Fibroblast of skin of scalp (primary cell): ENCODE measurements at places on chromosomes 2 and 18.
A peak's percentile ranks its signal among the peaks of the same experiment; 100 is the strongest.

DNA sequence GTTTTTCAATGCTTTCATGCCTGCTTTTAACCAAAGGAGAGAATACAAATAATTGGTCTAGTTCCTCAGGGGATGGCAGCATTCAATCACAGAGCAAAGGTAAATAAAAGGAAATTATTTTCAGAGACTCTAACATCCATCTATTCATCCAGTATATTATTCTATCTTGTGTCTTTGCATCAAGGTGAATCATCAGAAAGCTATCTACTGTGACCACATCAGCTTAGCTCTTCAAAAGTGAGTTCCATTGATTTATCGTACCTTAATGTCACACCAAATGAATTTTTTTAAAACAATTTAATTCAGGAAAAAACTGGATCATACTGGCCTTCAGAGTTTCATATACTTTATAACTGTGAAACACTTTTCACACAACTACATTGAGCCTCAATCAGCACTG is 66.1 kb downstream of the CHN1 start:
- DNase-seq = peak; percentile 67

- DNase-seq = no peak
Measured at GRCh38 chr2:134287323-134287722, 33.5 kb downstream of the MGAT5 start.

DNA sequence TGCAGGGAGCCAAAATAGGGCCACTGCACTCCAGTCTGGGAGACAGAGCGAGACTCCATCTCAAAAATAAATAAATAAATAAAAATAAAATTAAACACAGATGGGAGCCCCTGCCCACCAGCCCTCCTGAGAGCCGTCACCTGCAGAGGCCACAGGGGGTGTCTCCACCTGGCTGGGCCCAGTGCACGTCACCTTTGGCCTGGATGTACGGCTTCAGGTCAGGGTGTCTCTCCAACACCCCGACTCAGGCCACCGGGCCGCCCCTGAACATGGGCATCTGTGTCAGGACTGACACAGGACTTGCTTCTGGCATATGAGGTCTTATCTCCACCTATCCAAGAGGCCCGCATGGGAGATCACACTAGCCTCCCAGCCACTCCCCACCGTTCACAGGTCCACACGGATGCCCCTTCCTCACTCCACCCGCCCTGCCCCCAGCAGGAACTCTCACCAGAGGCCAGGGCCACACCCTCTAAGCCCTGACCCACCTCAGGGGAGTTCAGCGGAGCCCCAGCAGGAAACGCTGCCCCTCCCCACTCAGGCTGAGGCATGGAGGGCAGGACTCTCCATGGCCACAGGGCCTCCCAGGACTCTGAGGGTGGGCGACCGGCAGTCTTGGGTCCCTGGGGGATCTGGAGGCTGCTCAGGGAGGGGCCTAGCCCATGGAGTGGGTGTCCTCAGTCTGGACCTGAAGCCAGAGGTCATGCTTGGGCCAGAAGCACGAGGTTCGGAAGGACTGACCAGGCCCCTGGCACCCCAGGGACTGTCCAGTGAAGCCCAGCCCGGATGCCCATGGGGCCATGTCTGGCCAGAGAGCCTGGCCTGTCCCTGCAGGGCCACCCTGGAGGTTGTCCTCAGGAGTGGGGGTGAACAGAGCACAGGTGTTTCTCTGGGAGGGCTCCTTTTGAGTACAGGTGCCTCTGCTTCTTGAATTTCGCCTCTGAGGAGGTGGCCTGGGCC is 1.6 kb upstream of the CROCC2 start:
- no peak for DNase-seq

DNA sequence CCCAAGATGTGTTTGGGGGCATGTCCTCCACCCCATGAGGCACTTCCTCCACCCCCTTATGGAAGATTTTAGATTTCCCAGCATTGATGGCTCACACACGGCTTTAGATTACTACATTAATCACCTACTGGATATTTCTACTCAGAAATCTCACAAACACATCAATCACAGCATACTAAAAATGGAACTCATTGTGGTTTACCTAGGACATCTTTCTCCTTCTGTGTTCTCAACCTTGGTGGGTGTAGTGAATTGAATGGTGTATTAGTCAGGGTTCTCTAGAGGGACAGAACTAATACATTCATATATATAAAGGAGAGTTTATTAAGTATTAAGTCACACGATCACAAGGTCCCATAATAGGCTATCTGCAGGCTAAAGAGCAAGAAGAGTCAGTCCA is 82.1 kb upstream of the CYRIA start:
- DNase-seq = no peak
